ENCODE measurements at places on chromosomes 4 and X.
A peak's percentile ranks its signal among the peaks of the same experiment; 100 is the strongest.

GRCh38 chr4:26204249-26204825, 116.5 kb upstream of the RBPJ start:
- DNase-seq, result no peak

GRCh38 chrX:36528661-36529060, 479.5 kb upstream of the FAM47C start:
- DNase-seq, result no peak

DNA sequence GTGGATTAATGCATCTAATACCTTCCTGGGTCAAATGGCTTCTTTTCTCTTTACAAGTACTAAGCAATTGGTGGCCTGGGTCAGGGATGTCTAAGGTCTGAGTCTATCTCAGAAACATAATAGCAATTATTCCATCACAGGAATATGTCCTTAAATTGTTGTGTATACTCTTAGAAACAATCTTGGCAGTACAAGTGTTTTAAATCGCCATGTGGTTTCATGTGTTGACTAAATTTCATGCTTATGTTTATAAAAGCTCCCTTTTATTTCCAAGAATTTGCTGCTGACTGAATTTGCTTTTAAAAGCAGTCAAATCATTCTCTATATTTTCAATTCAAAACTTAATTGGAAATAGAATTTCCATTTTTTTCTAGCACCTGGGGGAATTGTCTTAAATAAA, 125.3 kb upstream of the PACRGL start:
- DNase-seq, result no peak

DNA sequence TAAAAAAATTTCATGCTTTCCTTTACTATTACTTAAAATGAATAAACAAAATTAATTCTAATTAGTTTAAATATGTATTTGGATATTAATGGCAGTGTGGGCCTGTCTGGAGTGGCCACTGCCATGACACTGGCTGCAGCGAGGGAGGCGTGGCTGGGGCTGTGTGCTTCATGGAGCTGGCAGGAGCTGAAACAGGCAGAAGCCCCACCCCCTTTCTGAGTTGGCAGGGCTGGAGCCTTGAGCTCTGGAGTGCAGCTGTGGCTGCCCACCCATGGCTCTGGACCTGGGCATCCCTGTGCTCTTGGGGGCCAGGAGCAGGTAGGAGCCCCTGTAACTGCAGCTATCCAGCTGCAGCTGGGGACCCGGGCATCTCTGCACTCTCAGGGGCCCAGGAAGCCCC, 8.2 kb upstream of the HSD17B11 start:
- no peak for DNase-seq

GRCh38 chrX:71111141-71111843, at the start of gene IL2RG:
Gene IL2RG, minus strand, starts transcription at chrX:71111577. Its CDS starts 38 bp downstream, at chrX:71111539.
- no peak for DNase-seq

- DNase-seq, result no peak
Measured at GRCh38 chrX:145654486-145654885, 163.1 kb upstream of the SLITRK2 start.

DNA sequence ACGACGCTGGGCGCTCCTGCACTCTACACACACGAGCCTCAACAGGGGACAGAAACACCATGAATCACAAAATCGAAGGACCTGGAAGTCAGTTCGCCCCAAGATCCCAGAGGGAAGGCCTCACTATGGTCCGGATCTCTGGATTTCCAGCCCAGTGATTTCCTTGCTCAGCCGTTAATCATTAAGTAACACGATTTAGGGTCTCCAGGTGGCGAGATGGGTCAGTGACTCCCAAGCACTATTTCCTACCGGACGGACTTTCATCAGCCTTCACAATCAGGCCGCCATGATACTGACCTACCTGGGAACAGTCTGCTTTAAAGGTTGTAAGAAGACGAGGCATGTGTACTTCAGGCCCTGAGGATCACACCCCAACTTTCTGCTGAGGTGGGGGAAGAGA, 63.7 kb downstream of the FAT1 start:
- no peak for DNase-seq

DNA sequence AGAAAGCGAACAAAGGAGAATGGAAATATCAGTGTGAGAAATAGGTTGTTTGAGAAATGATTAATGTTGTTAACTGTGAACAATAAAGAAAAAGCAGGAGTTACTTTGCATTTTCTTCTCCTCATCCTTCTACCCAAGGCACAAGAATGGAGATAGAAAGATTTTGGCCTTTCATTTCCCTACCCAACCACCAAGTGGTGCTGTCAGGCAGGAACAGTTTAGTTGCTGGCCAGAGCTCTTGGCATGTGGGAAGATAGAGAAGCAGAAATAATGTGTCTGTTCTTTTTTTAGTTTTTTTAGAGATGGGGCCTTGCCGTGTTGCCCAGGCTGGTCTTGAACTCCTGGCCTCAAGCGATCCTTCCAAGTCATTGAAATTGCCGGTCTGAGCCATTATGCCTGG, 12.8 kb downstream of the HOPX start:
- DNase-seq, result no peak

DNA sequence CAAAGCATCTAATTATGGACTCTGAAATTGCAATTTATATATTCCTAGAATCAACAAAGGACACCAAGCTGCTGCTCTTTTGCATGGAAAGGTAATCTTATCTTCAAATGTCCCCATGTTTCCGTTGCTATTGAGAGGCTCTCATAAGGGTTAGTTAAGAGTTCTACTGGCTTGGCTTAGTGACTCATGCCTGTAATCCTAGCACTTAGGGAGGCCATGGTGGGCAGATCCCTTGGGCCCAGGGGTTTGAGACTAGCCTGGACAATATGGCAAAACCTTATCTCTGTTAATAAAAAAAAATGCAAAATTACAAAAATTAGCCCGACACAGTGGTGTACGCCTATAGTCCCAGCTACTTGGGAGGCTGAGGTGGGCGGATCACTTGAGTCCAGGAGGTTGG, 93.4 kb upstream of the RAPGEF2 start:
- no peak for DNase-seq

DNA sequence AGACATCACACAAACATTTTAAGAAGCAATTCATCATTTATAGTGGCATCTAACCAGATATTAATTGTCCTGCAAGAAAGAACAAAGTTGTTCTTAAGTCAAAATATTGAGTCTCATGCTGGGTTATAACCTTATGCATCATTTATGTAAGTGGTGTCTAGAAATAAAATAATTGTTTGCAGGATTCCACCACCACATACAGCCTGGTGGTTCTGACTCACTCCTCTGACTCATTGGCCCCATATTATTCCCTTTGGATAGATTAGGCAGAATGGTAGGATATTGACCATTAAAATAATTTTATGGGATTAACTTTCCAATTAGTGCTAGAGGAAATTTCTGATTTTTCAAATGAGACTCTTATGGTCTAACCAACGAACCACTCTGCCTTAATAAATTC, 384.5 kb downstream of the GRXCR1 start:
- DNase-seq, result no peak

DNA sequence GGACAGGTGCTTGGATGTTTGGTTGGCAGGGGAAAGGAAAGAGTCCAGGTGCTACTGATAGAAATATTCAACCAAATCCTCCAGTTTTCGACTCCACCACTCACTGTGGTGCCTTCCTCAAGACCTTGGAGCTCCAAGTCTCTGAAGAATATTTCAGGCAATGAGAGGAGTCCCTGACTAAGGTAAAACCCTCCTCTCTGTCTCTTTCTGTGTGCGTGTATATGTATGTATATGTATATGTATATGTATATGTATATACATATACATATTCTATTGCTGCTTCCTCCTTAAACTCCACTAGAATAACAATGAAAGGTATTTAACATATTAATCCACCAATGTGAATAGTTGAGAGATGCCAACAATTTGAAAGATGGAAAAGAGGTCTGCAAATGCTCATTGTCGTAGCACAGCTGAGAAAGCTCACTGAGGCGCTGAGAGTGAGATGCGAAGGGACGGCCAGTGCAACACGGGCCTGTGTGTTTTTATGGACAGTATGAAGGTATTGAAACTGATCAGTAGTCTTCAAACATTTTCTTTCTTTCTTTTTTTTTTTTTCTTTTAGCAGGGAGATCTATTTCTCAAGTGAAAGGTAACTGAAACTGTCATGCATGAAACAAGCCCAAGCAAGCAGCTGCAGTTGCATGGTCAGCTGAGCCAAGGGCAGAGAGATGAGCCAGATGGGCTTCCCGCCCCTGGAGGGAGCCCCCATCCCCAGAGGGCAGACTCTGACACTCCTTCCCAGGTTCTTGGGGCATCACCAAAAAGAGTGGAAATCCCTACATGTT, 41.1 kb upstream of the HS3ST1 start:
- no peak for DNase-seq

DNA sequence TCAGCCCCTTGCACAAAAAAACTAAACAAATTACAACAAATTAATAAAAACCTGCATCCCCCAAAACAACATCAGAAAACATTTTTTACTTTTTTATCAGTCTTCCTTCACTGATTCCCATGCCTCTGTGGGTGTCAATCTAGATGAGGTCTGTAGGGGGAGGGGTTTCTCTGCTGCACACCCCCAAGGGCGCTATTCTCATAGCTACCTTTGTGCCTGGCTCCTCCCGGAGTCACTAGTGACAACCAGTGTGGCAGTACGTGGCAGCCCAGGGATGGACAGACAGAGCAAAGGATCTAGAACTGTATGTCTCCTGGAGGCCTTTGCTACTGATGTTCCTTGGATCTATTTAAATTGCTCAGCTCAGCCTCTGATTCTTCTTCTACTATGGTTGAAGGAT, 228.1 kb upstream of the ANXA3 start:
- DNase-seq, result no peak

DNA sequence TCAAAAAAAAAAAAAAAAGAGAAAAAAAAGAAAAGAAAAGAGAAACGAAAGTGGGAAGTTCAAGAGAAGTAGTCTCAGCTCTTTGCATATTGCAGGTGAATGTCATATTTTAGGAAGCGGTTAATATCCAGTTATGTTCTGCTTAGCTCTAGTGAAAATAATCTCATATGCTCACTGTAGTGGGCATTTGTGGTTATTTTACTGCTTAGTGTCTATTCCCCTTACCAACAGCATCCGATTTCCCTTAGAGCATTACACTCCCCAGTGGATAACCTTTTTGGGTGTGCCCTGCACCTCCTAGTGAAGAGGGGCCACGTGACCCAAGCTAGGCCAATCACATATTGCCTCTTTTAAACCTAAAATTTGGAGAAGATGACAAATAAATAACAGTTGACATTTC, 111.2 kb upstream of the ZNF827 start:
- DNase-seq, result no peak

DNA sequence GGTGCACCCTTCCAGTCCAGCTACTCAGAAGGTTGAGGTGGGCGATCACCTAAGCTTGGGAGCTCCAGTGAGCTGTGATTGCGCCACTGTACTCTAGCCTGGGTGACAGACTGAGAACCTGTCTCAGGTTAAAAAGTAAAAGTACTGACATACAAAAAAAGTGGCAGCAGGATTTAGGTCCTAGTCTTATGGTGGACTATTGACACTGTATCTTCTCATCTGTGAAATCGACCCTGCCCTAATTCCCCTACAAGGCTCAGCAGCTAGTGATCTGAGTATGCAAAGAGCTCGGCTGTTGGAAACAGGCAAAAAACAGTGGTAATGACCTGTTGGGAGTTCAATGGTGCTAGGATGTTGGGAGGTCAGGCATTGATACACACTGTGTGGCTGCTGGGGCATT, 57.0 kb downstream of the LEF1 start:
- no peak for DNase-seq

- no peak for DNase-seq
Measured at GRCh38 chr4:112552668-112553067, 36.7 kb upstream of the NEUROG2 start.

GRCh38 chrX:112058255-112058654, 24.3 kb downstream of the TRPC5 start:
- no peak for DNase-seq

- DNase-seq, result no peak
Measured at GRCh38 chr4:21034728-21035127, 334.5 kb downstream of the PACRGL start.

DNA sequence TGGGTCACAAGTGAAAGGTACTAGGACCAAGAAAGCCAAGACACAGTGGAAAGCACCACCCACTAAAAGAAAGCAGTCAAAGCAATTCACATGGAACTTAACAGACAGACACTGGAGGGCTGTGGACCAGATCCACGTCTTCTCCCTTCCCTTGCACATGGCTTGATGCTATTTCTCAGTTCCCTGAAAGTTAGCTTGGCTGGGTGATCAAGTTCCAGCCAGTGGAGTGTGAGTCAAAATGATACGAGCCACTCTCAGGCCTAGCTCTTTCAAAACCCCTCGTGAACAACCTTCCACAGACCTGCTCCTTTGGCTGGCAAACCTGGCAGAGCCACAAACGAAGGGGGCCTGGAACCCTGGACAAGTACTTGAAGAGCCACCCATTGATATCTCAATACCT, 52.0 kb downstream of the RELL1 start:
- DNase-seq, result no peak

DNA sequence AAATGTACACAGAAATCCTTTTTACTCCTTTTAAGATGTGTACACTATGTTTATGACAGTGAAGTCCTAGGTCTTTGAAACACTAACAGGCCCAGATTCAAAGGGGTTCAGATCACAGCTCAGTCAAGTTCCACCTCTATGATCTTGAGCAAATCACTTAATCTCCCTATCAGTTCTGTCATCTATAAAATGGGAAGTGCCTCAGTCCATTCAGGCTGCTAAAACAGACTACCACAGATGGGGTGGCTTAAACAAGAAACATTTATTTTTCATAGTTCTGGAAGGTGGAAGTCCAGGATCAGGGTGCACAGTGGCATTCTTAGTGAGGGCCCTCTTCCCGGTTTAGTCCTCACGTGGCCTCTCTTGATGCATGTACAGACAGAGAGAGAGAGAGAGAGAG, 117.1 kb downstream of the CORIN start:
- DNase-seq, result no peak

GRCh38 chrX:67732864-67733263, 189.0 kb downstream of the AR start:
- DNase-seq, result no peak

GRCh38 chrX:71989768-71990426, 79.3 kb downstream of the NHSL2 start:
- peak; percentile 17 for DNase-seq

GRCh38 chr4:38605753-38606586, 58.0 kb upstream of the KLF3 start:
- DNase-seq, result no peak

- no peak for DNase-seq
Measured at GRCh38 chrX:53990171-53990570, 54.1 kb downstream of the PHF8 start.

- DNase-seq, result no peak
Measured at GRCh38 chrX:10325611-10326010, 168.8 kb downstream of the CLCN4 start.

DNA sequence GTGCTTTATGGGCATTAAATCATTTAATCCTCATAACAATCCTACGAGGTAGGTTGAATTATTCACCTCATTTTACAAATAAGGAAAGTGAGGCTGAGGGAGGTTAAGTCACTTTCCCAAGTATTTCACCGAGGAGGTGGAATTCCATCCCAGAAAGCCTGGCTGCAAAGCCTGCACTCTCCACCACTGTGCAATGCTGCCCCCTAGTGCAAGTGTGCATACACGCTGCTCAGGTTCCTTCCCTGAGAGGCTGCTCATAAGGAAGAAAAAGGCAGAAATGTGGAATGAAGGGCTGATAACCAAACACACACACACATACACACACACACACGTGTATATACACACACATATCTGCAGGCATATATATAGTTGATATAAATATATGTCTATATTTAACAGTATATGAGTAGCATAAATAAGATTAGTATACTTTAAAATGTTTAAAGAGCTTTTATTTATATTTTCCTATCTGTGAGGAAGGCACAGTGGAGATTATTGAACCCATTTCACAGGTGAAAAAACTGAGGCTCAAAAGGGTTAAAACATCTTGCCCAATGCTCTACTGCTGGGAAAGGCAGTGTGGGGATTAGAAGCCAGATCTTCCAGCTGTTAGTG, 714.5 kb upstream of the TENM3 start:
- peak; percentile 22 for DNase-seq

GRCh38 chr4:11230866-11231265, 197.8 kb downstream of the HS3ST1 start:
- no peak for DNase-seq
